ENCODE measurements at places on chromosomes 3 and 15. TPM values are rescaled to one million over a fixed set of nuclear protein-coding genes. Genes with fewer than 3 reads are reported as not detected.

Gene XCR1
- not detected for total RNA-seq

Gene TM4SF4
- total RNA-seq, result 30.7 TPM

Gene INO80
- total RNA-seq, result 12.6 TPM

Gene CX3CR1
- 0.02 TPM for total RNA-seq

Gene LRRC49
- total RNA-seq, result 5.5 TPM

Gene SRGAP3
- total RNA-seq, result 0.89 TPM

Gene PIGX
- 31.5 TPM for total RNA-seq

Gene FAM3D
- not detected for total RNA-seq

Gene TBL1XR1
- total RNA-seq, result 18.3 TPM
